A549 treated with ZK216348 at 1 μM for 4 hours (cell line): ENCODE measurements at places on chromosomes 5 and 9. TPM values are rescaled to one million over a fixed set of nuclear protein-coding genes. Genes with fewer than 3 reads are reported as not detected.

Gene TEX48
- total RNA-seq, result not detected in 5 replicates

Gene STKLD1
- 0.84 to 2.0 TPM (median 0.94 TPM) in 5 replicates for total RNA-seq

Gene IFNA21
- not detected in 5 replicates for total RNA-seq

Gene GHR
- 0.05 TPM in 1 of 5 replicates, not detected in the others for total RNA-seq

Gene TRUB2
- 39.2 to 53.8 TPM (median 48.5 TPM) in 5 replicates for total RNA-seq

Gene GABRA6
- not detected in 5 replicates for total RNA-seq

Gene FGF10
- total RNA-seq, result not detected in 5 replicates

Gene RORB
- not detected in 5 replicates for total RNA-seq

Gene QRFP
- not detected in 5 replicates for total RNA-seq

Gene SHROOM1
- total RNA-seq, result 7.2 to 12.9 TPM (median 9.8 TPM) in 5 replicates

Gene TRMO
- 10.4 to 15.8 TPM (median 11.2 TPM) in 5 replicates for total RNA-seq

Gene FIBCD1
- 4.1 to 16.6 TPM (median 14.7 TPM) in 5 replicates for total RNA-seq

Gene ZNF366
- not detected in 5 replicates for total RNA-seq

Gene LHX6
- total RNA-seq, result 0.57 to 1.3 TPM (median 1.2 TPM) in 5 replicates

Gene ZNF454
- not detected in 5 replicates for total RNA-seq

Gene C5orf15
- total RNA-seq, result 44.8 to 60.1 TPM (median 55.1 TPM) in 5 replicates
